SJCRH30 (cell line): ENCODE measurements at places on chromosomes 5 and 9. TPM values are rescaled to one million over a fixed set of nuclear protein-coding genes. Genes with fewer than 3 reads are reported as not detected.

DNA sequence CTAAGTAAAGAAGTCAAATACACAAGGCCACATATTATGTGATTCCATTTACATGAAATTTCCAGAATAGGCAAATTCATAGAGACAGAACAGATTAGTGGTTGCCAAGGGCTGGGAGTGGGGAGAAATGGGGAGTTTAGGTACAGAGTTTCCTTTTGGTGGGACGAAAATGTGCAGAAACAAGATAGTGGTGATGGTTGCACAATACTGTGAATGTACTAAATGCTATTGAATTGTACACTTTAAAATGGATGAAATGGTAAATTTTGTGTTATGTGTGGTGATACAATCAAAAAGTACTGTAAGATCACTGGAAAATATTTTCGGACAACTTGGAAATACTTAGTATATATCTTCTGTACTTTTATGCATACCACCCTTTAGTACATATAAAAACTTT, 15.0 kb downstream of the ECM2 start:
- H3K4me3 ChIP-seq = no peak overlapping the region
- H3K27ac ChIP-seq = no peak overlapping the region
- no peak for DNase-seq
- no peaks in the 10 kb centered on the region for H3K36me3 ChIP-seq
- no peaks in the 10 kb centered on the region for H3K4me1 ChIP-seq

DNA sequence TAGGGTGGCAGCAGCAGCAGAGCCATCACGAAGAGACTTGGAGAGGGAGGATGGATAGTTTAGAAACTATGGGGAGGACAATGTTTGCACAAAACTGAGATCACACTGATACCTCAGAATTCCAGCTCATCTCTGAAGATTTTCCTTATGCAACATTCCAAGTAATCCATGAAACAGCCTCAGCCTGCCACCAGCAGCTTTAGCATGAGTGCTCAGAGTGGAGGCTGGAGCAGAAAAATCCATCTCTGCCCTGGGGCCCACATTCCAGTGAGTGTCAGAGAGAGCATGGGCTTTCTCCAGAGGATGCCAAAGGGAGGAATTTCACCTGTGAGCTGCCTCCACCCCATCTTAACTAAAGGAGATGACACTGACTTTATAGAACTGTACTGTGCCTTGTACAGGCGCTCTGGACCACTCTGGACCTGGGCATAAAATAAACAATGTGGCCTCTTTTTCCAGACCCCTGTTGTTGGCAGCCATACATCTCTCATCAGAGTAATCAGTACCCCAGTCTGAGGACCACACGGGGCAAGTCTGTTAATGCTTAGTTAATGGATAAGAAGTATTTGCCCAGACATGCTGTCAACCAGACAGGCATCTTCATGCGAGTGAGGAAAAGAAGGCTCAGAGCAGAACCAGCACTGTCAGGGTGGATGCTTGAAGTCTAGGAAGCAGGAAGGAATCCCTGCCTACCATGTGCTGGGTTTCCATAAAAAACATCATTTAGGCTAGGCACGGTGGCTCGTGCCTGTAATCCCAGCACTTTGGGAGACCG, 440.9 kb downstream of the ENC1 start:
- H3K27ac ChIP-seq = peak overlapping the region; percentile 81
- H3K4me3 ChIP-seq = no peak overlapping the region
- DNase-seq = no peak
- H3K27me3 ChIP-seq = no peaks in the 10 kb centered on the region
- peaks cover 40% of the 10 kb centered on the region for H3K4me1 ChIP-seq

GRCh38 chr5:150065886-150066285, 20.5 kb downstream of the CSF1R start:
- no peaks in the 10 kb centered on the region for H3K27me3 ChIP-seq
- H3K36me3 ChIP-seq = no peaks in the 10 kb centered on the region
- H3K27ac ChIP-seq = peak overlapping the region; percentile 27
- peak; percentile 65 for DNase-seq
- H3K4me1 ChIP-seq = peaks cover 22% of the 10 kb centered on the region

GRCh38 chr5:150069672-150070627, 16.4 kb downstream of the CSF1R start:
- H3K36me3 ChIP-seq = no peaks in the 10 kb centered on the region
- H3K27me3 ChIP-seq = no peaks in the 10 kb centered on the region
- H3K27ac ChIP-seq = no peak overlapping the region
- no peak overlapping the region for H3K4me3 ChIP-seq
- H3K4me1 ChIP-seq = peaks cover 15% of the 10 kb centered on the region

The PDCD1LG2 gene
- 0.59 and 0.73 TPM in 2 replicates for total RNA-seq

DNA sequence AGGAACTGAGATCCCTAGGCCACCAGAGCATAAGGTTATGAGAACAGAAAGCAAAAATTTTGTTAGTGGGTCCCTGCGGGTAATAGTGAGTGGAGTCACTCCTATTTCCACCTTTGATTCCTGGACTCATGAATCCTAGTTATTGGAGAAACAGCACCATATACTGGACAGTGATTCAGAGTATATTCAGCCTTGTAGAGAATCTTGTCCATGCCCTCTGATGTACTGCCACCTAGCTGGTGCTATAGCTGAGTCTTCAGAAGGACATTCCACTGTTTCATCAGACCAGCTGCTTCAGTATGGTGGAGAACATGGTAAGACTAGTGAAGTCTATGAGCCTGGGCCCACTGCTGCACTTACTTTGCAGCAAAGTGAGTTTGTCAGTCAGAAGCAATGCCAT, 25.0 kb upstream of the ITGA2 start:
- no peak for DNase-seq
- no peak overlapping the region for H3K4me3 ChIP-seq
- H3K36me3 ChIP-seq = no peaks in the 10 kb centered on the region
- no peaks in the 10 kb centered on the region for H3K4me1 ChIP-seq
- H3K27me3 ChIP-seq = no peaks in the 10 kb centered on the region

The WDR31 gene
- 0.77 and 0.79 TPM in 2 replicates for total RNA-seq

GRCh38 chr5:150066901-150067396, 19.4 kb downstream of the CSF1R start:
- DNase-seq = no peak
- no peak overlapping the region for H3K4me3 ChIP-seq
- H3K27me3 ChIP-seq = no peaks in the 10 kb centered on the region

DNA sequence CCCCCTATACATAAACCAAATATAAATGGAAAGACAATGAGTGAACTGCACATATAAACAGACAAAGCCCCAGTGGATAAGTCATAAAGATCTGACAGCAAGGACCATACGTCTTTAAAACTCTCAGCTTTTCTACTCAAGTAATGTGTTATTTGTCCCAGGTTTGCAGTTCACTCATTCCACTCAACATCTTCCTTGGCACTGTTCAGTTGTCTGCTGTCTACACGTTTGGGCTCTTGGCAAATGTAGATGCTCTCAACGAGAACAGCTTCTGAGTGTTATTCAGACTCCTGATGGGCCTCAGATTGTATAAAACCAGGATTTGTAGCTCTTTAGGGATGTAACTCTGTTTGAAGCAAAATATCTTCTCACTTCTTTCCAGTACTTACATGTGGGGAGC, 198.2 kb upstream of the SEMA6A start:
- H3K27ac ChIP-seq = no peak overlapping the region
- no peaks in the 10 kb centered on the region for H3K36me3 ChIP-seq
- H3K4me3 ChIP-seq = no peak overlapping the region
- peaks cover 28% of the 10 kb centered on the region for H3K4me1 ChIP-seq
- H3K27me3 ChIP-seq = no peaks in the 10 kb centered on the region
- DNase-seq = no peak

DNA sequence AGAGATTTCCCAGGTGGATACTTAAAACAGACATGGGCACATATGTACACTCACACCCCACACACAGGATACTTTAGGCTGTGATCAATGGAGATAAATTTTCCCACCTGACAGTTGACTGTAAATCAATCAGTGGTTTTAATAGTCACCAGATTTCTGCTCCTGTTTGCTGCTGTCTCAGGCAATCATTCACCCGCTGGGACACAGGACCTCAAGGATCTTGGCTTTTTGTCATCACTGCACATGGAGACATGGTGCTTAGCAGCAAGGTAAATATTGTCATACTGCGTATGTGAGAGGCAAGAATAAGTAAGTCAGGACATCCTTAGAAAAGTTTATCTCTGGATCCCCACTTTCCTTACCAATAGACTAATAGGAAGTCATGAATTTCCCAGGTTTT, 60.8 kb upstream of the KLF9 start:
- no peak for DNase-seq
- H3K4me1 ChIP-seq = peaks cover 28% of the 10 kb centered on the region
- no peaks in the 10 kb centered on the region for H3K27me3 ChIP-seq
- no peaks in the 10 kb centered on the region for H3K36me3 ChIP-seq
- no peak overlapping the region for H3K4me3 ChIP-seq

GRCh38 chr9:18012170-18012569, 433.3 kb downstream of the SH3GL2 start:
- no peaks in the 10 kb centered on the region for H3K27me3 ChIP-seq
- H3K36me3 ChIP-seq = no peaks in the 10 kb centered on the region
- H3K27ac ChIP-seq = no peak overlapping the region
- H3K4me3 ChIP-seq = no peak overlapping the region
- H3K4me1 ChIP-seq = no peaks in the 10 kb centered on the region

The HAND1 gene
- not detected in 2 replicates for total RNA-seq

DNA sequence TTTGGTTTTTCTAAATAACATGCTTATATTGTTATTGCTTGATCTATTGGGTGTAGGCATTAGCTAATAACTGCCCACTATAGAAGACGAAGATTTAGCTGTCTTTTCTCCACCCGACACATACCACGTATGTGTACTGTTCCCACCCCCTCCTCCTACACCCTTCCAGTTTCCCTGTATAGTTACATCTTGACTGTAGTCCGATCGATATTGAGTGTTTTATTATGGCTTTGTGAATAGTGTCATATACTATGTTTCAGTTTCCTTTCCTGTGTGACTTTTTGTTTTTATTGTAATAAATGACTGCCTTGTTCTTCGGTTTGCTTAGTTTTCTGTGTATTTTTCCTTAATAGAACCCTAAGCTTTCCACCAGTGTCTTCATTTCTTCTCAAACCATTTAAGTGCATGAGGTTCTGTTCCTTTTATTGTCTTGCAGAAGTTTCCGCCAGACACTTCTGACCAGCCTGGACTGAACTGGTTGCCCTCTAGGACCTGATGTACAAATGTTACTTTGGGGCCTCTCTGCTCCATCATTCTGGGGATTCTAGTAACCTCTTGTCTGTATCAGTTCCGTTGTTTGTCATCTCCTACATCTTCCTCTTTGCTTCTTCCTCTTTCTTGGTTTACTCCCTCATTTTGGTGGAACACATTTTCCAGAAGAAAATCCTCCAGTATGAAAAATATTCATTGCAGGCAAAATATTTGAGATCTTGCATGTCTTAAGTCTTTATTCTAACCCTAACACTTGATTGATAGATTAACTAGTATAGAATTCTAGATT, 61.8 kb downstream of the PRKACG start:
- DNase-seq = no peak
- H3K27me3 ChIP-seq = peaks cover 4% of the 10 kb centered on the region; the same call in 1 of the 2 replicates
- H3K4me1 ChIP-seq = peaks cover 25% of the 10 kb centered on the region
- no peak overlapping the region for H3K4me3 ChIP-seq

The NUDT2 gene
- 9.4 TPM in 2 replicates for total RNA-seq

DNA sequence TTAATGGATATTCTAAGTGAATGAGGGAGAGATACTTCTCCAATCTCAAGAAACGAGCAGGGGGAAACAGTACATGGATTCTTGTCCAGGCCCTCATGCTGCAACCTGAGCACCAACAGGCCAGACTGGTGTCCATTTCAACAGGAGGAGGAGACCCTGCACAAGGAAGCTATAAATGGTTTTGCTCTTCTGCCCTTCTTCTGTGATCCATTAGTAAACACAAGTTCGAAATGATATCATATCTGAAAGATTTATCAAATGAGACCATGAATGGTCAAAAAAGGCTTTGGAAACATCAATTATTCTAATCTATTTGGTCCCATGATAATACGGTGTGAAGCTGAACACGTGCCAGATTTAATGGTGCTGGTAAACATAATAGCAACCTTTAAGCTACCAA, 109.8 kb downstream of the NR6A1 start:
- peaks cover 24% of the 10 kb centered on the region for H3K4me1 ChIP-seq
- H3K27ac ChIP-seq = peak overlapping the region; percentile 98
- no peaks in the 10 kb centered on the region for H3K27me3 ChIP-seq
- peak overlapping the region; percentile 77 for H3K4me3 ChIP-seq
- peaks cover 26% of the 10 kb centered on the region for H3K36me3 ChIP-seq
- DNase-seq = peak; percentile 76

The CER1 gene
- not detected in 2 replicates for total RNA-seq

DNA sequence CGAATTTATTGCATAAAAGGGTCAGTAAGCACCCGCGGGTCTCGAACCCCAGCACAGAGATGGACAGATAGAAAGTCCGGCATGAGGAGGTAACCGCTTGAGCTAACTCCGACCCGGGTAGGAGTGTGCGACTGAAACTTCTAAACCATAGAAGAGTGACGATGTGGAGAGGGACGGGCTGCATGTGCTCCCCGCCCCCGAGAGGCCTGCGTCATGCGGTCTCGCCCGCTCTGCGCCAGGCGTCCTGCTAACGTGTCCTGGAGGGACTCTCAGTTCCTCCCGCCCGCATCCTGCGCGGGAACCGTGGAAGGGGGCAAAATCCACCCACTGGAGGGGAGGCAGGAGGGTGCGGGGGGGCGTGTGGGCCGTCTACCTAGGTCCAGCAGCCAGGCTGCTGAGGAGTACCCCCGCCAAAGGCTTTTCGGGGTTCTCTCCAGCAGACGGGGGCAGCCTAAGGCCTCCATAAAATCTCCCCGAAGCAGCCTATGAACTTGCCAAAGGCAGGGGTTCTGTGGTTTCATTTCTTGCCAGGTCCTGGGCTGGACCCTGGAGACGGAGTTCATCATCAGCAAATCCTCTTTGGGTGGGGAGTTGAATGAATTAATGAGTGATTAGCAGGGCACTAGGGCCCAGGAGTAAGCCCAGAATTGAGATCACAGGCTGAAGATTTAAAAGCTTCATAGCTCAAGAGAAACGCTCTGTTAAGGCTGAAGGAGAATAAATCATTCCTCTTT, 51.9 kb downstream of the TGFBI start:
- no peak overlapping the region for H3K4me3 ChIP-seq
- H3K27ac ChIP-seq = no peak overlapping the region
- no peak for DNase-seq
- H3K36me3 ChIP-seq = no peaks in the 10 kb centered on the region
- H3K4me1 ChIP-seq = peaks cover 7% of the 10 kb centered on the region

GRCh38 chr5:135236228-135236907, 162.7 kb downstream of the MACROH2A1 start:
- no peak for DNase-seq
- no peaks in the 10 kb centered on the region for H3K27me3 ChIP-seq
- peak overlapping the region; percentile 44; the same call in 1 of the 2 replicates for H3K27ac ChIP-seq
- peaks cover 43% of the 10 kb centered on the region for H3K4me1 ChIP-seq

DNA sequence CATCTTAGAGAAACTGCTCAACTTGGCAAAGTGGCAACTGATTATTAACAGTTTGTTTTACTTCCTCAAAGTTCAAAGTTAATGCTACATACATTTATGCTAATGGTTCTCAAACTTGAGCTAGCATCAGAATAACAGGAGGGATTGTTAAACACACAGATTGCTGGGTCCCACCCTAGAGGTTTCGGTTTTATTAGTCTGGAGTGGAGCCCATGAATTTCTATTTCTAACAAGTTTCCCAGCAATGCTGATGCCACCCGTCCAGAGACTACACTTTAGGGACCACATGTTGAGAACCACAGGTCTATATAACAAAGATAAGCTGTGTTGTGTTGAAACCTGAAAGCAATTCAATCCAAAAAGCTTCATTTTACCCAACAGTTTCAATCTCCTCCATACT, 95.3 kb downstream of the FBXW11 start:
- H3K4me1 ChIP-seq = no peaks in the 10 kb centered on the region
- no peaks in the 10 kb centered on the region for H3K27me3 ChIP-seq
- H3K36me3 ChIP-seq = peaks cover 4% of the 10 kb centered on the region; the same call in 1 of the 2 replicates
- H3K27ac ChIP-seq = no peak overlapping the region
- DNase-seq = no peak
